Activated effector memory CD4-positive, alpha-beta T cell treated with Interleukin-2 at 50 U/mL for 16 hours (primary cell): ENCODE measurements at places on chromosomes 7 and 10.

DNA sequence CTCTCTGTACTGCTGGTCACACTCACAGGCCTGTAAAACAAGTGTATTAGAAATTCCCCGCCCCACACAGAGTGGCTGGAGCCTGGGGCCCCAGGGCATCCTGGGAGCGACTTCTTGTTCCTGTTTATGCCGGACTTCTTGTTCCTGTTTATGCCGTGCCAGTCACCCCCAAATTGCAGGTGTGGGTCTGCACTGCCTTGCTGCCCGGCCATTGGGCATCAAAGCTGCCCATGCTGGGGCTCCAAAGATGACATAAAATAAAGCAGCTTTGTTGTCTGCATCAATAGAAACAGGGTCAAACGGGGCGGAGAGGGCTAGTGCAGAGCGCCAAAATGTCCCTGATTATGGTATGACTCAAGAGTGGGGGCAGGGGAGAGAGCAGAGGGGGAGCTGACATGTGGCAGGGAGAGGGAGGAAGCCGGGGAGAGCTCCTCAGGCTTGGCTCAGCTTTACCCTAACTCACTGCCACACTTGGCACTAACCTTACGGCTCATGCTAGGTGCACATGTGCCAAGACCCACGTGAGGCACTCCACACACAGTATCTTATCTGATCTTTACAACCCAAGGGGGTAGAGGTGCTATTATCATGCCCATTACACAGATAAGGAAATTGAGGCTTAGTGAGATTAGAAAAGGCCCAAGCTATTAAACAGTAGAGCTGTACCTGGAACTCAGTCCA lies 98.4 kb downstream of the PIP4K2A start:
- peak; percentile 27 for DNase-seq

GRCh38 chr10:118204292-118204943 lies 137.7 kb downstream of the FAM204A start:
- no peak for DNase-seq

DNA sequence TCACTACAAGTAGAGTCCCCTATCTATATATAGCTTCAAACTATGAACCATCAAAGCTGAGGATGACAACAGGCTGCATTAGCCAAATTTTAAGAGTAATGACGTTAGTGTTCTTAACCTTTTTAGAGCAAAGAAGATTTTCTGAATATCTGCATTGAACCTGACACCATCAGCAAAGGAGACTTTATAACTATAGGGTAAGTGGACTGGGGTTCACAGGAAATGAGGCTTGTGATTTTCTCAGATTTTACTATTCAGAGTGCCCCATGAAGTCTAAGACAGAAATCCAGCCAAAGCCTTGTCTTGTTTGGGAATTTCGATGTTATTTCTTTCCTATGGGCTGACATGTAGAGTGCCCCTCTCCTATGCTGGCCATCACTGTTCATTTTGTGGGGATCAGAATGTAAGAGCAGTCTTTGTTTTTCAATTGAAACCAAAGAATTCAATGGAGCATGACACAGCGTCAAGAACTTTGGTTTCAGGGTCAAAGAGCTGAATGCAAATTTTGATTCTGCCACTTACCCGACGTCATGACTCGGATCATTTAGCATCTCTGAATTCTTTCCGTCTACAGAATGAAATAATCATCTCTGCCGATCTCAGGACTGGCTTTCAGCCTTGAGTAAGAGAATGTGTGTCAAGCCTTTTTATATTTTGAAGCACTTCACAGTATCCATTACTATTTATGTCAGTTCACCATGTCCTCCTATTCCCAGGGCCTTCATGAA lies 52.7 kb downstream of the DENND11 start:
- DNase-seq = no peak

DNA sequence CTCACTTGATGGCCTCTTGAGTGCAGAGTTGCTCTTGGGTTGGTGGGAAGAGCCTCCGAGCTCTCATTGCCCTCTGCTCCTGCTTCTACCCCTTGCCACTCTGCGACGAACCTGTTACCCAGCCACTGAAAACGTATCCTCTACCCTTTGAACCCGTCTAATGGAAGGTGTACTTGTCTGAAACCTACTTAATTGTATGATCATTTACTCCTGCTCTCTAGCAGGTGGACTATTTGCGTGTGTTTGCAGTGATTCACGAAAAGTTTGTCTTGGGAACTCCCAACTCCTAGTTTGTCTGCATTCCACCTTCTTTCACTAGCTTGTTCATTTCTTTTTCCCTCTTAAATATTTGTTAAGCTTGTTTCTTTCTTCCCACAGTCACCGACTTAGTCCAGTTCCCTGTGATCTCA lies 503 bp downstream of the CROT start:
- no peak for DNase-seq
